GM10248 (cell line): ENCODE measurements at places on chromosomes 4 and X.

DNA sequence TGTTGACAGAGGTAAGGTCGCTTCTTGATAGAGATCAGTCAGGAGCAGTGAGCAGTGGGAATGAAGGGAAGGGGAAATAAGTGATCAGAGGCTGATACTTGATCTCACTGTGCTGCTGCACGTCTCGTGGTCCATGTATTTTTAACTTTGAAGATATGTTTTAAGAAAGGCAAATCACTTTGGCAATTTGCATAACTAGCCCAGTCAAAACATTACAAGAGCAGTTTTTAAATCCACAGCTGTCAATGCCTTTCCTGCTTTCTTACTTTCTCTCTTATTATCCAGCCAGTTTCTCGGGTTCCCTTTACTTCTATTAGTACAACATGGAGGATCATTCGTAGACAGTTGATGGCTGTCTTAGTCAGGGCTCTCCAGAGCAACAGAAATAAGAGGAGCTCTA is 472.8 kb downstream of the TMA16 start:
- DNase-seq, result no peak

DNA sequence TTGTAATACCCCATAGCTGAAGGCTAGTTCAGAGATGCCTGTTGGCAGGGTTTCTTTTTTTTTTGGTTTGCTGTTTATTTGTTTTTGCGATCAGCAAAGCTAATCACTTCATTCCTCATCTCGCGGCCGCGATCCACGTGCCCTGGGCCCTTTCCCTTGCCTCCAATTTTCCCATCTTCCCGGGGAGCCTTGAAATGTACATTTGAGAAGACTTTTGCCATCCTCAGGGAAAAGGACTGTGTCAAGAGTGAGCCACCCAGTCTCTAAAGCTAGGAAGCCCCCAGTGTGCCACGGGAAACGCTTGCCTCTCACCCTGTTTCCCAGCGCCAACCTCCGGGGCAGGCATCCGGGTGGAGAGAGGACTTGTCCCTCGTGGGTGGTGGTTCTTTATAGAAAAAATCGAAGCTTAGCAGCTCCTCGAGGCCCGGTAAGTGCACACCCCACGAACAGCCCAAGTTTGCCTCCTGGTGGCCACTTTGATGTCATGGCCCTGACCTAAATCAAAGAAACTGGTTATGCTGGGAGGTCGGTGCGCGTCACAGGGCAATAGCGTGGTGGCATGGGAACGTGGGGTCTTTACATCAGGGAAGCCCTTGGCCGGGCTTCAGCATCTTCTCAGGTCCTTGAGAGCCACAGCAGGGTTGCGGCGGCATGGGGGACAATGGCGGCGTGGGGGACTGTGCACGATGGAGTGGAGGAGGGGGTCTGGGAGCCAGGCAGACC is 42.0 kb downstream of the MAP7D3 start:
- peak; percentile 24 for DNase-seq

DNA sequence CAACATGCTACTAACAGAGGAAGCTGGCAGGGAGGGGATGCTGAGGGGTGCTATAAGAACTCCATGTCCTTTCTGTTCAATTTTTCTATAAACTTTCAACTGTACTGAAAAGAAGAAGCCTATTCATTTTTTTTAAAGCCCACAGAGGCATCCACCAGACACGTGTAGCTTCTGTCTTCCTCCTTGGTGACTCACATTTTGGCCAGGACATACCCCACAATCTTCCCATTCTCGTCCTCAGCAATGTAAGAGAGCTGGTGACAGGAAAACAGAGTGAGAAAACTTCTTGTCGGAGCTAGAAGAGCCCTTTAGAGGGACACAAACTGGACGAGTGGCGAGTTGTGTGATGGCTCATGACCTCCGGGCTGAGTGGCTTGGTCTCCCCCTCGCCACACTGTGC is 1.1 kb downstream of the NAA10 start:
- DNase-seq, result no peak

DNA sequence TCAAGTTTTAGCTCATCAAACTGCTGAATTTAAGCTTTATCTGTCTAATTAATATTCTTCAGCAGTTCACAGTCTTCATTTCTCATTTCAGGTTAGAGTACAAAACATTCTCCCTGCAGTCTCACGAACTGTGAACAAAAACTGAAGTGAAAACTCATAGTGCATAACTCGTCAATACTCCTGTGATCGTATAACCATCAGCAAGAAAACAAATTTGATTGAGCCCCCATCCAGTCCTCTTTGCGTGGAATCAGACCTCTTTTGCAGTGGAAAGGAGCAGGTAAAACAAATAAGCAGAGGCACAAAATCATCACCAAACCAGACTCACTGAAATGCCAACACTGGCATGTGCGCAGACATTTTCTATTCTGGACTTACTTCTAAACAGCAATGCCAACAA is 12.7 kb downstream of the ADAM29 start:
- DNase-seq, result no peak

GRCh38 chrX:16786791-16787735 is 797 bp downstream of the TXLNG start:
- DNase-seq, result peak; percentile 46

DNA sequence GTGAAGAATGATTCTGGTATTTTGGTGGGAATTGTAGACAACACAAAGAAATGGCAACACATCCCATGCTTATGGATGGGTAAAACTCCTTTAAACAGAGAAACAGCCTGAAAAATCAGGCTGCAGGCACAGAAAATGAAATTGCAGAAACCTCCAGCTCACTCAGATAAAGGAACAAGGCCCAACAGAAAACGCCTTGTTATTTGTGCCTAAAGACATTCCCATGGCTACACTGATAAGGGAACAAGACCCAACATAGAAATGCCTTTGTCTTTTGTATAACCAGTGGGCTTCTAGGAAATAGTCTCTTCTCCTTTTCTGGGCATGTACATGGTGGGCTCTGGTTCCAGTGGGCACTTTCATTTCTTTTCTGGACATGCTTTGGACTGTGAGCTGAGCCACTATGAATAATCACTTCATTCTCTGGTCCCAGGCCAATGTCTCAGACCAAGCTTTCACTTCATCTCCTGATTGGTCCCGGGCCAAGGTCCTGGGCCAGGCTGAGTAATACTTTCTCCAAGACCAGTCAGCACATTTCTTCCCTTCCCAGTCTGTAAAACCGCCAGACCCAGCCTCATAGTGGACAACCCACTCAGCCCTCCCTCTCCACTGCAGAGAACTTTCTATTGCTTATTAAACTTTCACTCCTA is 160.5 kb downstream of the TBX22 start:
- DNase-seq, result no peak

- DNase-seq, result no peak
Observed at GRCh38 chr4:148052448-148052847, 320.6 kb downstream of the ARHGAP10 start.

DNA sequence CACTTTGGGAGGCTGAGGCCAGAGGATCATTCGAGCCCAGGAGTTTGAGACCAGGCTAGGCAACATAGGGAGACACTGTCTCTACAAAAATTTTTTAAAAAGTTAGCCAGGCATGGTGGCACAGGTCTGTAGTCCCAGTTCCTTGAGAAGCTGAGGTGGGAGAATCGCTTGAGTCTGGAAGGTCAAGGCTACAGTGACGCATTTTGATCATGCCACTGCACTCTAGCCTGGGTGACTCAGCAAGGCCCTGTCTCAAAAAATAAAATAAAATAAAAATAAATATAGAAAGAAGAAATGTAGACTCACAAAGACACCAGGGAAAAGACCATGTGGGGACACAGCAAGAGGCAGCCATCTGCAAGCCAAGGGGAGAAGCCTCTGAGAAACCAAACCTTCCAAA is 42.3 kb upstream of the SLC7A3 start:
- no peak for DNase-seq

DNA sequence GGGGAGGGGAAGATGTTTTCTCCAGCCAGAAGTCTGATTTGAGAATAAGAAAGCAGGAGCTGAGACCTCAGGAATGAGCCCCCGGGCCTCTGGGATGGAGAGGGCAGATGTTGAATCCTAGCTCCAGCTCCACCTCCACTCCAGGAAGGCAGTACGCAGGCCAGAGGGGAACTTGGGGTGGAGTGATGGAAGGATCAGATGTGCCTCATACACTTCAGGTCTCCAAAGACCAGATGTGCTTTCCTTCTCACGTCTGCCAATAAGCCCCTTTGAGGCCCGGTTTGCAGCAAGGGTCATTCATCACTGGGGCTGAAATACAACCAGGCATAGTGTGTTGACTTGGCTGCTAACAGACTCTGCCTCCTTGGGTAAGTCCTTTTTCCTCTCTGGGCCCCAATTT is 28.1 kb downstream of the STARD8 start:
- DNase-seq, result no peak

DNA sequence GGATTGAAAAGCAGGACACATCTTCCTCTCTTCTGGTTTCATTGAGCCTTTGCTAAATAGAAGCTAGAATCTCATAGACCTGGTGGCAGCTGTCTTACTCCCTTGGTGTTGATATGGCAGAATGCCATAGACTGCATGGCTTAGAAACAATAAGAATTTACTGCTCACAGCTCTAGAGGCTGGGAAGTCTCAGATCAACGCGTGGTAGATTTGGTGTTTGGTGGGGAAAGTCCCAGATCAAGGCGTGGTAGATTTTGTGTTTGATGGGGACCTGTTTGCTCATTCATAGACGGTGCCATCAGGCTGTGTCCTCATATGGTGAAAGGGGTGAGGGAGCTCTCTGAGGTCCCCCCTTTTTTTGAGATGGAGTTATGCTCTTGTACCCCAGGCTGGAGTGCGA is 57.6 kb upstream of the PPP2R3B start:
- DNase-seq, result no peak

DNA sequence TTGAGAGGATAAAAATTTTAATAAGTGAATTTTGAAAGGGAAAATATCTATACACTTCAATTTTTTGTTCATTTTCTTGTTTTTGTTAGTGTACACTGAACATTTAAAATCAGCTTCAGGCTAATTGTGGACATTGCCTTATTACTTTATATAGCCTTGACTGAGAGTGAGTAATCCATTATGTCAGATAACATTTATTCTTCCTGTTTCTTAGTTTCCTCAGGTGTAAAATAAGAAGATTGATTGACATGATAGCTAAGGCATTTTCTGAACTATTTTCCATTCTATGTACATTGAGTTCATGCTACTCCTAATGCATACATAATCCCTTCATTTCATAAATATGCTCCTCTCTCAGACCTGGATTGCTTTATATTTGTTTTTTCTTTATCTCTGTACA is 607.3 kb upstream of the AADAT start:
- DNase-seq, result no peak

- peak; percentile 2 for DNase-seq
Observed at GRCh38 chrX:97844943-97845342, 961.2 kb downstream of the RPA4 start.

DNA sequence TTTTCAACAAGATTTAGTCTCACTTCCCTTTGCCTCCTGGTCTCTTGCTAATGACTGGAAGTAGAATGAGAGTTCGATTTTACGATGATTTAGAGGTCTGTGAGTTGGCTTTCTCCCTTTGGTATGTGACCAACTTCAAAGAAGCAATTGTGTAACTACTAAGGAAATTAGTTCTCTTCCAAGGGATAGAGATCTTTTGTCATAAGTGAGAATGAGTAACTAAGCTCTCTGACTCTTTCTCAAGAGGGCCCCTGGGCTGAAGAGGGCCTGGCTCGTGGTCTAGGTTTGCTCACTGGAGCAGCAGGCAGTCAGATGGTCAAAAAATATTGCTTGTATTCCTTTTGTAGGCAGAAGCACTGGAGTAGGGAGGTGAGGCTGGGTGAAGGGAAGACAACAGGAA is 176.3 kb downstream of the ENOX2 start:
- no peak for DNase-seq

DNA sequence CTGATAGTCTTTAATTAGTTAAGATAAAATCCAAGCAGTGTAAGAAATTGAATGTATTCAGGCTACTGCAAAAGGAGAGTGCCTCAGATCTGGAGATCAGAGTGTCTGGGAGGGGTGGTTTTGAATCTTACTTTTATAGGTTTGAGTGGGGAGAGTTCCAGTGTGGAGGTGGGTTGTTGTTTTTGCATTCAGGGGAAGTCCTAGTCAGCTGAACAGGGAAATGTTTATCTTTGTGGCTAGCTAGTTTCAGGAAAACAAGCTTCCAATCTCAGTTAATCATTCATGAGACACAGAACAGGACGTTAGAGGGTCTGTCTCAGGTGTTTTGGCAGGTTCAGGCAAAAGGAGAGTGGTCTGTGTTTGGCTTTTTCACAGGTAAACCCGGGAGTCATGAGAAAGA is 26.0 kb downstream of the ZNF81 start:
- no peak for DNase-seq
